ENCODE measurements at places on chromosomes 7 and 10.

DNA sequence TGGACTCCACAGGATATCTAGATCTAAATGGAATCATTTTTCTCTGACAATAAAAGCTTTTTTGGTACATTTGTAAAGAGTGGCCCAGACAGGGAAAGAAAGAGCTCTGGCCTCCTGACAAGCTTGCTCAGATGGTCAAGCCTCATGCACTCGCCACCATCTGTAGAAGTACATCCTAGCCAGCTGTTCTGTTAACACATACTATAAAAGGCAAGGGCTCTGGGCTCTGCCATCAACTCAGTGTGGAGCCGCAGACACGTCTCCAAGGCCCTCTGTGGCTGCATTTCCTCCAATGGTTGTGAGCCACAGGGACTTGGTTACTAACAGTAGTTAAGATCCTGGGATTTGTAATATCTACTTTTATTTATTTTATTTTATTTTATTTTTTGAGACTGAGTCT lies 70.8 kb upstream of the KDM7A start:
- no peak for DNase-seq

DNA sequence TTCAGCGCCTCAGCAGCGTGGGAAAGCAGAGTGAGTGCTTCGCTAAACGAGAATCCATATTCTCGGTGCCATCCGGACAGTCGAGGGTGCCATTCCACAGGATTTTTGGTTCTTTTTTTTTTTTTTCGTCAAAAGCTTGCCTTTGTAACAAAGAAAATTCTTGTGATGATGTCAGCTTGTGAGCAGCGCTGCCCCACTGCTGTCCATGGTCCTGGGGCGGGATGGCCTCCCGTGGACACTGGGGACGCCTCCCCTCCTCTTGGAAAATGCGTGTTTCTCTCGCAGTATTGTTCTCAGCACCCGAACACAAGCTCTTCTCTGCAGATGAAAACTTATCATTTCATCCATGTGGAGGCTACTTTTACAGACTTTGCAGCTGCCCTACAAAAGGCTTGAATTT lies 477.4 kb downstream of the TCERG1L start:
- DNase-seq: no peak

DNA sequence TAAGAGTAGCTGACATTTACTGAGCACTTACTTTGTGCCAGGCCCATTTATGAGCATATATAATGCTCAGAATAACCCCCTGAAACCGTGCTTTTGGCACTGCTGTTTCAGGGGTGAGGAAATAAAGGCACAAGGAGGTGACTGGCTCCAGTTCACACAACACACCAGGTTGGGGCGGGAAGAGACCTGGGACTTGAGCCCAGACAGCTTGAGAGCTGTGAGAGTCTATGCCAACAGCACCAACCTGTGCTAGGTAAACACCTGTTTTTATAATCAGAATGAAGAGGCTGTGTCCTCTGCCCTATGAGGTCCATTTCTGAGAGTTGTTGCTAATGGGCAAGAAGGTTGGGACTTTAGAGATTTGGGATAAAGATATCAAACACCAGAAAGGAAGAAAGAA lies 8.8 kb upstream of the AZGP1 start:
- no peak for DNase-seq

DNA sequence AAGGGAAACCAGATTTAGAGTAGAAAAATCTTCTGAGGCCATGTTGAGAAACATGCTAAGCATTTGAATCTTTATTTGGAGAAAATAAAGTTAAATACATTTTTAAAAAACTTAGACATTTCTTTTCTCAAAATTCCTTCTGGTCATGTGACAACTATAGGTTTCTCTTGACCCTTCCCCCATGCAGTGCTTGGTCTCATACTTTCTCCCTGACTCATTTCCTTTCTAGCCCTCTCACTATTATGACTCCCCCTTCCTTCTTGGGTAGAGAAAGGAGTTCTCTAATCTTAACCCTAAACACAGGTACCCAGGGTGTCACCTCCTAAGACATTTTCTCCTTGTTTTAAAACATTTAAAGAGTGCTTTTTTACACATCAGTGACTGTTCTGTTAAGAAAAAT lies 179.5 kb upstream of the TMEM106B start:
- DNase-seq: no peak

DNA sequence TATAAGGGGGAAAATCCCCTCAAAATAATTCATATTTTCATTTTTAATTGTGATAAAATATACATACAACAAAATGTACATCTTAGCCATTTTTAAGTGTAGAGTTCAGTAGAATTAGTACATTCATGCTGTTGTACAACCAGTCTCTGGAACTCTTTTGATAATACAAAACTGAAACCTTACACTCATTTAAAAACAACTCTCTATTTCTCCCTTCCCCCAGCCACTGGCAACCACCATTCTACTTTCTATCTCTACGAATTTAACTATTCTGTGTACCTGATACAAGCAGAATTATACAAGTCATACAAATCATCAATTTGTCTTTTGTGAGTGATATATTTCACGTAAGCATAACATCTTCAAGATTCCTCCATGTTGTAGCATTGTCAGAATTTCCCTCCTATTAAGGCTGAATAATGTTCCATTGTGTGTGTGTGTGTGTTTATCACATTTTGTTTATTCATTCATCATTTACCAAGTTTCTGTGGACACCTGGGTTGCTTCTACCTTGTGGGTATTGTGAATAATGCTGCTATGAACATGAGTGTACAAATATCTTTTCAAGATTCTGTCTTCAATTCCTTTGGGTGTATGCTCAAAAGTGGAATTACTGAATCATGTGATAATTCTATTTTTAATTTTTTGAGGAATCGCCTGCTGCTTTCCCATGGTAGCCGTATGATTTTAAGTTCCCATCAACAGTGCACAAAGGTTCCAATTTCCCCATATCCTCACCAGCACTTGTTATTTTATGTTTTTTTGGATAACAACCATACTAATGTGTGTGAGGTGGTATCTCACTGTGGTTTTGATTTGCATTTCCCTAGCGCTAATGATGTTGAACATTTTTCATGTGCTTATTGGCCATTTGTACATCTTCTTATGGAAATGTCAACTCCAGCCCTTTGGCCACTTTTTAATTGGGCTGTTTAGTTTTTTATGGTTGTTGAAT lies 4.7 kb upstream of the EBLN1 start:
- DNase-seq: no peak

DNA sequence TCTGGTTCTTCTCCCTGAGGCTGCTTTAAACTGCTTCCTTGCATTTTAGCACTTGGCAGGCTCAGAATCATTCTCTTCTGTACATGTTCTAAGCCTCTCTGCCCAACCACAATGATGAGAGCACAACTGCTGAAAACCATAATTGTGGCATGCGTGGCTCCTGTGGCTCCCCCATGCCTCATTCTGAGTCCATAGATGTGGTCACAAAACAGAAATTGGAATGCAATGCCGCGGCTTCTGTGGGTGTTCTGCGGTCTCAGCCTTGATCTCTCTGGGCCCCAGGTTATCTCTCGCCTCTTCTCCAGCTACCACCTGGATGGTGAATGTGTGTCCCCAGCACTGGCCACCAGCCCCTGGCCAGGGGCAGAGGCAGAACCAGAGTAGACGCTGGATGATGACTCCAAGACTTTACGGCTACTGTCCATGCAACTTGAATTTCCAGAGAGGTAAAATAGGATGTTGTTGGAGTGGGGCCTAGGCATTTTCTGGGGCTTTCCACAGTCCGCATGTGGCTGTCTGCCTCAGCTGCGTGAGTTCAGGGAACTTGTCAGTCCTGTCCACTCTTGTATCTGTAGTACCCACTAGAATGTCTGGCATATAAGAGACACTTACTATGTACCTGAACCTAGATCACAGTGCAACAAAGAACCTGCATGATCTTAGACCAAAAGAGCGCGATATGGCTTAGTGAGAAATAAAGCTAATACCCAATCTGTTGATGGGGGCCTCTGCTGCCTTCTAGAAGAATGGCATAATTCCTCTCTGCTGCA lies 52.4 kb upstream of the ADRB1 start:
- no peak for DNase-seq

- DNase-seq: no peak
Measured at GRCh38 chr7:110870926-110871325, 220.0 kb upstream of the LRRN3 start.

GRCh38 chr10:104325436-104326435 lies 12.5 kb downstream of the ITPRIP start:
- no peak for DNase-seq

DNA sequence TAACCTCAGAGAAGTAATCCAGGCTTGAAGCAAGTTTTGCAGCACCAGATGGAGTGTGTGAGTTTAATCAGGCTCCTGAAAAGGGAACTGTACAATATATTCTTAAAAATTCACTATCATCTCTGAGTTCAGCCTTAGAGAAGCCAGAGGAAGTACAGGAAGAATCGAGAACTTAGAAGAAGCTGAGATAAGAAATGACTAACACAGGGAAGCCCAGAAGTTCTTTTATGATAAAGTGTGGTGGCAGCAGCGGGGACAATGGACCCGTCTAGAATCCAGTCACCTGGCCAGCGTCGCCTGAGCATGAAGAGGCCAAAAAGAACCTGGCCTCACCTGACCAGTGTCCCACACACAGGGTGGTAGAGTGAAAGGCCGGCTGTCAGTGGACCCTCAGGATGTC lies 161.0 kb downstream of the USP6NL start:
- no peak for DNase-seq

DNA sequence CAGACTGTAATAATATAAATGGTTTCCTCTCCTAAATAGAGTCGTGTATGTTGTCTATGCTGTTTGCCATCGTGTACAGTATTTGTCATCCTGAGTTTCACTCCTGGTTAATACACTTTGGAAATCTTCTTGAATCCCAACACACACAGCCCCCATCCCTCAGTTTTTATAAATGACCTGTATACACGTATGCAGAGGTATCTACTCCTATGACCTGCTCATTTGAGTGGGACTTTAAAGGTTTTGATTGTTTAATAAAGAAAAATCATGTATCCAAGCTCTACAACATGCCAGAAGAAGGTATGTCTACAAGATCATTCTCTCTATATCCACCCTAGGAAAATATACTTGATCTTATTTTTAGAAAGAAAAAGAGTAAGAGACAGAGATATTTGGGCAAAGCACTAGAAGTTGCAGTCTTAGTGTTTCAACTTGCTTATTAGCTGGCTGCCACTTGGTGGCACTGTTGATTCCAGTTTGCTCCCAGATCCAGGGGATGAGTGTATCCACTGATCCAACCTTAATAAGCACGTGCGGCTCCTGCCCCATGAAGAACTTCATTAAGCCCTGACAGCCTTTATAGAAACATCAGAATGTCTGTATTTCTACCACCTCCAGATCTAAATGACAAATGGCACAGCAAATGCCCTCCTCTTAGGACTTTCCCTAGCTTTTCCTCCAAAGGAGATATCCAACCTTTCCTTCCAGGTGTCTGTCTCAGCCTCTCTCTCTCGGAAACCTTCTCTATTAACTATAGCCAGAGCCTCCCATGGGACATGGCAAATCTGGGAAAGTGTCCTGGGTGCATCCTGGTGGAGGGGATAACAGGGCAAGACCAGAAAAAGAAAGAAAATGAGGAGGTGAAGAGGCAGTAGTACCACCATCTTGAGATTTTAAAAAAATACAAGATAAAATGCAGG lies 181.6 kb upstream of the NEBL start:
- DNase-seq: no peak

- DNase-seq: no peak
Measured at GRCh38 chr10:78470267-78471103, 436.8 kb downstream of the RPS24 start.

DNA sequence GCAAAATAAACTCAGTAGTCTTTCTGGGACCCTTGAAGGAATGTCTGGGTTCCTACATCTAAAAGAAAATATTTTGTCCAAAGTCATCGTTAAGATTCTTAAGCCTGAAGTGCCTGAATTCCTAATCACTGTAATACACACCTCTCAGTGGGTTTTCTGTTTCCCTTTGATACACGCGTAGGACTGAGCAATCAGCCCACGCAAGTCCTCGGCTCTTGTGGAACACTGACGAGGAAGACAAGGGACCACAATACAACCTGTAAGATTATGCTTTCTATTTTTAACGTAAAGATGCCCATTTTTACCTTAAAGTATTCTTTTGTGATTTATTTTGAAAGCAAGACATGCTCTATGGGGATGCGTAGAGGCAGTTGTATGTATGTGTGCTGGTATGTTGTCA lies 472.8 kb upstream of the CELF2 start:
- no peak for DNase-seq

GRCh38 chr7:37441386-37441760 lies 7.3 kb downstream of the ELMO1 start:
- DNase-seq: no peak

DNA sequence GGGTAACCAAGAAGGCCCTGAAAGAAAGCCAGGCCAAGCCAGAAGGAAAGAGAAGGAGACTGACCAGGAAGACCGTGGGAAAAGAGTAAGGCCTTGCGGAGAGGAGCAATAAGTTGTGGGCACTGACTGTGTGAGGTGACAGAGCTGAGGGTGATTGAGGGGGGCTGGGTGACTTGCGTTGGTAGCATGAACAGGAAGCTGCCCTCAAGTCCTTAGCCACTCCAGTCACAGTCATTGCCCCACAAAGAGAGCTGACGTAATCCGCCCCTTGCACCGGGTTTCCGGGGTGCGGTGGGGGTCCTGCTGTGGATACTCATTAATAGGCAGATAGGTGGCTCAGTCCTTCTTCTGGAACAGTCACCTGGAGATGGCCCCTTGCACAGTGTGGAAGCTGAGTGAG lies 16.1 kb upstream of the DMBT1 start:
- DNase-seq: no peak

GRCh38 chr10:26437637-26438461 lies at the start of gene APBB1IP:
Gene APBB1IP, plus strand, starts transcription at chr10:26438341. Its CDS starts 53,986 bp downstream, at chr10:26492327.
- DNase-seq: peak; percentile 37

GRCh38 chr7:47454069-47454973 lies 127.6 kb downstream of the TNS3 start:
- no peak for DNase-seq

DNA sequence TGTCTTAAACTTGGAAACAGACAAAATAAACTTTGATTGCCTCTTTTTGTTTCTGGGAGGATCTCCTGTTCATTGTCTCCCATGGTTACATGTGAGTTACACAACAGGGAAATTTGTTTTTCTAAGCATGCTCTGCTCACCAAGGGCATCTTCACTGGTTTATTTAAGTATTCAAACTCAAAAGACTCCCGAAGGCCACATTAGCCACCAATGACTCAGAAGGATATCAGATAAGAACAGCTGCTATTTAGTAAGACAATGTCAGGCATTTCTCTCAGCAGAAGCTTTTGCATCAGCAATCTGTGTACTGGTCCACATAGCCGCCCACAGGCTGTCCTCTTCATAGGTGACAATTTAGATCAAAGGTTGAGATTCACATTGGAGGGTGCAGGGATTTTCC lies 19.3 kb downstream of the OR6B1 start:
- no peak for DNase-seq

- no peak for DNase-seq
Measured at GRCh38 chr7:120164-120991, 72.0 kb upstream of the FAM20C start.

Data from activated CD4-positive, alpha-beta T cell treated with anti-CD3 and anti-CD28 coated beads, Interleukin-2, amount 50 U/mL, for 1 hour (primary cell).